Bronchial smooth muscle cell (primary cell): ENCODE measurements at places on chromosomes 1 and 21. TPM values are rescaled to one million over a fixed set of nuclear protein-coding genes. Genes with fewer than 3 reads are reported as not detected.

The KCNE1 gene
- 0.16 and 0.17 TPM in 2 replicates for total RNA-seq

The MAN1A2 gene
- total RNA-seq, result 40.7 and 50.1 TPM in 2 replicates

The PPT1 gene
- 24.6 and 36.3 TPM in 2 replicates for total RNA-seq

The CYP4A11 gene
- not detected in 2 replicates for total RNA-seq

The C2CD4D gene
- not detected in 2 replicates for total RNA-seq

The A3GALT2 gene
- not detected in 2 replicates for total RNA-seq

The ADAR gene
- total RNA-seq, result 60.4 and 62.1 TPM in 2 replicates

The F5 gene
- total RNA-seq, result not detected in 2 replicates

The AJAP1 gene
- total RNA-seq, result not detected in 2 replicates

The CD53 gene
- total RNA-seq, result not detected in 2 replicates

The APOBEC4 gene
- total RNA-seq, result not detected in 2 replicates

The GBP3 gene
- 18.9 and 32.5 TPM in 2 replicates for total RNA-seq

The MIXL1 gene
- not detected in 2 replicates for total RNA-seq

The NFASC gene
- total RNA-seq, result 0.77 and 8.5 TPM in 2 replicates

The SLC6A9 gene
- total RNA-seq, result 2.4 and 6.4 TPM in 2 replicates

The OR10J1 gene
- total RNA-seq, result not detected in 2 replicates

The ECM1 gene
- 16.4 and 22.5 TPM in 2 replicates for total RNA-seq

The LAD1 gene
- total RNA-seq, result 0.26 TPM in 1 of 2 replicates, not detected in the other

The CYB5RL gene
- total RNA-seq, result 6.7 and 8.2 TPM in 2 replicates

The RGS4 gene
- 2.7 and 12.6 TPM in 2 replicates for total RNA-seq

The SLAMF7 gene
- not detected in 2 replicates for total RNA-seq

The OLFML3 gene
- 140 and 177 TPM in 2 replicates for total RNA-seq

The AK5 gene
- 60.4 and 63.6 TPM in 2 replicates for total RNA-seq

The CLEC20A gene
- total RNA-seq, result not detected in 2 replicates

The FAM151A gene
- total RNA-seq, result not detected in 2 replicates

The AIM2 gene
- total RNA-seq, result not detected in 2 replicates

The NEGR1 gene
- 2.9 and 3.3 TPM in 2 replicates for total RNA-seq

The SPATA17 gene
- 0.63 and 1.4 TPM in 2 replicates for total RNA-seq

The RGS13 gene
- under 0.01 TPM in 1 of 2 replicates, not detected in the other for total RNA-seq

The EFNA1 gene
- total RNA-seq, result 0.86 and 1.3 TPM in 2 replicates

The TMIGD3 gene
- 0.16 TPM in 1 of 2 replicates, not detected in the other for total RNA-seq

The KRTAP11-1 gene
- total RNA-seq, result not detected in 2 replicates

The ADCY10 gene
- total RNA-seq, result 0.16 and 0.17 TPM in 2 replicates

The AADACL4 gene
- 0.09 TPM in 1 of 2 replicates, not detected in the other for total RNA-seq

The TSHB gene
- total RNA-seq, result not detected in 2 replicates

The TTLL7 gene
- 12.9 and 14.5 TPM in 2 replicates for total RNA-seq

The ZSWIM5 gene
- total RNA-seq, result 0.32 and 1.5 TPM in 2 replicates

The LCE3E gene
- not detected in 2 replicates for total RNA-seq

The TMPRSS2 gene
- not detected in 2 replicates for total RNA-seq

The NFYC gene
- total RNA-seq, result 19.4 and 31.5 TPM in 2 replicates

The LYPD8 gene
- not detected in 2 replicates for total RNA-seq

The SLAMF9 gene
- not detected in 2 replicates for total RNA-seq

The CNR2 gene
- total RNA-seq, result not detected in 2 replicates

The TMEM240 gene
- 3.7 and 5.4 TPM in 2 replicates for total RNA-seq

The INAVA gene
- under 0.01 and 0.09 TPM in 2 replicates for total RNA-seq

The DISC1 gene
- 2.7 and 5.0 TPM in 2 replicates for total RNA-seq

The TRIM58 gene
- total RNA-seq, result not detected in 2 replicates

The TRPM2 gene
- under 0.01 TPM in 1 of 2 replicates, not detected in the other for total RNA-seq

The ALPL gene
- total RNA-seq, result under 0.01 and 11.7 TPM in 2 replicates

The CD55 gene
- total RNA-seq, result 16.2 and 16.7 TPM in 2 replicates
